HTR-8/SVneo (cell line): ENCODE measurements at places on chromosomes 6 and 20.

- no peak for DNase-seq
Observed at GRCh38 chr6:168540713-168541291, 99.8 kb downstream of the SMOC2 start.

DNA sequence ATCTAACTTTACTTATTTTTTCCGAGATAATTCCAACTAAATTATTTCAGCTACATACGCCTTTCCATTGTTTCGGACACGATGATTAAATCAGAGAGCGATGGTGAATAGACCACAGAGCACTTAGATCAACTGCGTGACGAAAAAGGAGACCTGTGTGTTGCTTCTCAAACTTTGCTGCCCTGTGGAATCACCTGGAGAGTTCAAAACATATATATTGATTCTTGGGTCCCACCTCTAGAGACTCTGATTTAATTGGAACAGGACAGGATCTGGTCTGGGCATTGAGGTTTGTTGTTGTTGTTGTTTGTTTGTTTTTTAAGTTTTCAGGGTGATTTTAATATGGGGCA lies 401 bp upstream of the TNFRSF21 start:
- DNase-seq = peak; percentile 6

DNA sequence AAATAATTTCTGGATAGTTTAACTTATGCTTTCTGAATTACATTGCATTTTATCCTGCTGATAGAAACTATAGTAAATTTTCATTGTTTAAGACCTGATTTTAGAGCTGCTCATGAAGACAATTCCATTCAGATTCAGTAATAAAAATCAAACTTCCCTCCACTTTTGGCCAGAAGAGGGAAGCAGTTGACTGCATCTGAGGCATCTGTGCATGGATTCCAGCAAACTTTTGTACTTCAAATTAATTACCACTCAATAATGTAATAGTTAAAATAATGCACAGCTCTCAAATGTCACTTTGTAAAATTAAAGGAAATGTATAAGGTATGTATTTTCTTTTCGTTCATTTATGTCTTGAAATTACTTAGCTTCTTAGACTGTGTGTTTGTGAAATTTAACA lies 64.2 kb upstream of the SLC35B3 start:
- no peak for DNase-seq

GRCh38 chr20:51702556-51702955 lies 65.6 kb downstream of the ATP9A start:
- DNase-seq = no peak

DNA sequence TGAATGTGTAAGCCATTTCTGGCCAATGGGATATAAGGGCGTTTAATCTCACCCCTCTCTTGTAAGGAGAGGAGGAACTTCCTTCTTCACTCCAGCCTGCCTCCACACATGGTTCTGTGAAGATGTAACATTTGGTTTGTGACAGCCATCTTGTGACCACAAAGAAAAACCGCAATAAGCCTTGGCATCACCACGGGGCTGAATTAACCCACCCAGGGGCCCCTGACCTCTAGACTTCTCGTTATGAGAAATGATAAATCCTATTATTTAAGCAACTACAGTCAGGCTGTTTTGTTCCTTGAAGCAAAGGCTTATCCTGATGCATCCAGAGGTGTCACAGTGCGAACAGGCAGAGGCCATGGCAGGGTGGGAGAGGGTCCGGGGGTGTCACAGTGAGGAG lies 139.7 kb downstream of the CDC5L start:
- DNase-seq = no peak

DNA sequence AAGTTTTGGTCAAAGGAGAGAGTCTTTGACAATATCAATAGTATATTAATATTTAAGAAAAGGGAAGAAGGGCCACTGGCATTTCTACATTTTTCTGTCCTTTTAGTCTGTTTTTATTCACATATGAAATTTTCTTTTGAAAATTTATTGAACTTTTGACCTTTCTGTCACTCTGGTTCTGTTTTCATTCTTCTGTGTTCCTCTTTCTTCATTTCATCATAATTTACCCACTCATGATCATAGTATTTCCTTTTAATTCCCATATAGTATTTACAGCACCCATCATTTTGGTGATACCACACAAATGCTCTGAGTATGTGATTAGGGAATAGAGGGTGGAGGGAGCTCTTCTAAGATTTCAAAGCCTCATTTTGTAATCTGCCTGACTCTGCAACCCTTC lies 142.8 kb downstream of the GJA1 start:
- no peak for DNase-seq

DNA sequence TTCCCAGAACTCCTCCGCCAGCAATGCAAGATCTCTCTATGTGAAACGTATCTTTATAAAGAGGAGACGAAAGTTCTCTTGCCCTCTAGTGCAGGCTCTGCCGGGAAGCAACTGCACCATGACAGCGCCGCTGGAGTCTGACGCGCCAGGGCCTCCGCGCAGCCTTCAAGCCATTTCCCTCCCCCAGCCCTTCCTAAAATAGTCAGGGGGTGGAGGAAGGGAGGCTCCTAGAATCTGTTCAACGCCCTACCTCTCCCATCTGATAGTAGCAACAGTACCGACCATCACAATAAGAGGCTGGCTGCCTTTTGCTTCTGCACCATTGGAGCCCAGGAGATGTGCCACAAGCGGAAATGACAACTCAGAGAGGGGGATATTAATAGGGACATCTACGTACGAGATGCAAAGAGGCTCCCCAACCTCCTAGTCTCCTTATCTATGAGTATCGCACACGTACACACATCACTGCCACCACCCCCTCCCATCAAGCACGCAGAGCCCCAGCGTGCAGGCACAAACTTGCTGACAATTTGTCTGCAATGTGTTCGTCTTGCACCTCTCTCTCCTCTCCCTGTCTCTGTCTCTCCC lies 1.0 kb downstream of the SYNE1 start:
- no peak for DNase-seq

DNA sequence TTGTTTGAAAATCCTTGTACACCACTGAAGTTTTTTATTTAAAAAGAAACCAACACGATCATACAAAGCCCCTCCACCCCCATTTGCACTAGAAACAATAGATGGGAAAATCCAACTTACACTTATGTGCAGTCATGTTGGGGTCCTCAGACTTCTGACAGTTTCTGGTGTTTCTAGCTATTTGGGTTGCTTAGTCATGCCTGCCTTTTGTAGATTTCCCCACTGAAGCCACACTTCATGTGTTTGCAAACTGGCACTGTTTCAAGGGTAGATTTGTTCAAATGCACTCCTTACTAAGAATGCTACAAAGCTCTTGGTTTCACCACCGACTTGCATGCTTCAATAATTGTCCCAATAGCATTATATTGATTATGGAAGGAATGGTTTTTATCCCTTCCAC lies 1.5 kb downstream of the SH3BGRL2 start:
- DNase-seq = no peak

- DNase-seq = no peak
Observed at GRCh38 chr6:107554918-107555317, 65.0 kb downstream of the SOBP start.

DNA sequence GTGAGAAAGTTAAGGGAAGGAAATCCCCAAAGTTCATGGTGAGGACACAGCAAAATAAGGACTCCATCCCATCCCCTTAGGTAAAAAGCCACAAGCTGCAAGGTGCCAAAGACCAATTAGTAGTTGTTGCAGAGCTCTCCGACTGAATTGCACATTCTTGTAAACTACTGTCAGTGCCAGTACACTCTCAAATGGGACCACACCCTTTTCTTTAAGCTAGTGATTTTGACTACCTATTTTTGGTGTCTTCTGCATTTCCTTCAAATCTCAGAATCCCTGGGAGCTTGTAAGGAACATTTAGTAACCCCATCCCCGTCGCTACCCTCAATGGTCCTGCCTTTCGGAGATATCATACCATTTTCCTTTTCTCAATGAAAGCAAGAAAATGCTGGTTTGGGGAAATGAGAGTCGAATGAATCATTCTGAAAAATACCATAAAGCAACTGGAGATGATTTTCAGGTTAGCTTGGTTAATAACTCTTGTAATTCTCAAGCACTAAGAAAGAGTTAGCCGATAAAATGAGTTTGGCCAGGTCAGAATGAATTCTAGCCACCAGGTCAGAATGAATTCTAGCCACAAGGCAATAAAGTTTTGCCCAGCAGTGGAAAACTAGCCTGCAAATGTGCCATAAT lies 5.2 kb upstream of the HMGN3 start:
- no peak for DNase-seq

DNA sequence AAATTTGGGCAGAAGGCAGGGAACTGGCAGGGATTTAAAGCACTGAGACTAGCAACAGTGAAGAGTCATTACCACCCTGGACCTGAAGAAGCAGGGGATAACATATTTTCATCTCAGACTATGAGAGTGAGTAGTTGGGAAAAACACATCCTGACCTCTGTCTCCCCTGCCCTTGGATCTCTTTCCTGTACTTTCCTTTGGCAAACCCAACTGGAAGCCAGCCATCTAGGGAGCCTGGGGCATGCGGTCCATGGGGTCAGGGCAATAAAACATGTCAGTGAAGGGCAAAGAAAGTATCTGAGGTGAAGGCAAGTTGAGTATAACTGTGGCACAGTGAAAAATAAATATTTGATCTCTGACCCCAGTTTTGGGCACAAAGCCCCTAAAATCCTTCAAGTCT lies 698.2 kb downstream of the DOK5 start:
- no peak for DNase-seq

DNA sequence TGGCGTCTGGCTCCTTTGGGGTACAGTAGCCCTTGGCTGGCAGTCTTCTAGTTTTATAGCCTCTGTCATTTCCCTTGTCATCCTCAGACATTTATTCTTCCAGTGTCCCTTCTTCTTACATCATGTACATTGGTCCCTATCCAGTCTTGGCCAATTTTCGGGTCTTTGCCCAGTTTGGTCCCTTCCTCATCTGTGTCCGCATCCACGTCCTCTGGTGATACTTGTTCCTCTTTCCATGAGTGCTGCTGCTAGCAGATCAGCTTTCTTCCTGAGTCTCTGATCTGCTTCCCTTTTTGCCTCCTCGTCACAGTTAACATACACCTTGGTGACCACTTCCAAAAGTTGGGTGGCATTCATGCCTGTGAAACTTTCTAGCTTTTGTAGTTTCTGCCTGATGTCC lies 86.2 kb upstream of the GPR6 start:
- no peak for DNase-seq

GRCh38 chr6:149847939-149848267 lies 16.3 kb downstream of the LRP11 start:
- DNase-seq = no peak

DNA sequence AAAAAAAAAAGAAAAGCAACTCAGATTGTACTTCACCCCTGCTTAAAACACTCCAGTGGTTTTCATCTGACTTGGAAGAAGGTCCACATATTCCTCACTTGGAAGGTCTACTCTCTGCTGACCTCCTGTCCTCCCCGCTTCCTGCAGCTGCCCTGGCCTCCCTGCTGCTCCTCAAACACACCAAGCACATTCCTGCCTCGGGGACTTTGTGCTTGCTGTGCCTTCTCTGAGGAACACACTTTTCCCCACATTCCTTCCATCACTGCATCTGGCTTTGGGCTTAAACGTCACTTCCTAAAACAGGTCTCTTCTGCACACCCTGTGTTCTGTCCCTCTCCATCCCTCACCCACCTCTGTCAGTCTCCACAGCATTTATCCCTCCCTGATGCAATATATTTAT lies 4.9 kb upstream of the PDYN start:
- no peak for DNase-seq

DNA sequence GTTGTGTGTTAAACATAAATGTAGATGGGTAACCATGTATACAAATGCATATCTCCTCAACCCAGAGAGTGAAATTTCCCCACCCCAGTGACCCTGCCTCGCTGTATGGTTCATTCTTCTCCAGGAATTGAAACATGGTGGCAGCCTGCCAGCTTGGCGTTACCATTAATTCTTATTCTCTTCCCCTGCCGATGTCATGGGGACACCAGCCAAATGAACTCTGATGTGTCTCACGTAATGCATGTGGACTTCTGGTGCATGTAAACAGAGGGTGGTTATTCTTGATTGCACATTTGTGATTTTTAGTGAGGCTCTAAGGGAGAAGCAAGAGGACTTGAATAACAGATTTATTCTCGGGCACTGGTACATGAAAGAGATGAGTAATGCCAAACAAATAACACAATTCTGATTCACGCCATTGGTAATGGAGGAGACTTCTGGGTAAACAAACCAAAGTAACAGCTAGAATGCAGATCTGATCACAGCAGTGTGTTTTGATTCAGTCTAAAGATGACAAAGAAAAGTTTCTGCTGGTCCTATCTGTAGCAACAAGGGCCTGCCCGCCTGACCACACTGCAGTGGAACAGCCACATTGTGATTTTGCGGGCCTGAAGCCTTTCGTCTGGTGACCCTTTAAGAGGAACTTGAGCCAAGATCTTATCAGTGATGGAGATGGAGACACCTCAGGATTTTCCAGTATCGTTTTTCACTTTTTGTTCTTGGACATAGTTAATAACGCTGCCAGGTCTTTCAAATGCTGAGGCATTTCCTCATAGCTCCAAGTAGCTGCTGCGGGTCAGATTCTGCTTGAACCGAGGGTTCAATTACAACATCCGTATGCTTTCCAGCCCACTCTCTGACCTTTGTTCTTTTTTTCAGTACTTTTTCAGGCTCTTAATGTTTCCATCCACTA lies 171.8 kb upstream of the AKAP12 start:
- no peak for DNase-seq

- no peak for DNase-seq
Observed at GRCh38 chr20:19212821-19213502, 520 bp downstream of the SLC24A3 start.

DNA sequence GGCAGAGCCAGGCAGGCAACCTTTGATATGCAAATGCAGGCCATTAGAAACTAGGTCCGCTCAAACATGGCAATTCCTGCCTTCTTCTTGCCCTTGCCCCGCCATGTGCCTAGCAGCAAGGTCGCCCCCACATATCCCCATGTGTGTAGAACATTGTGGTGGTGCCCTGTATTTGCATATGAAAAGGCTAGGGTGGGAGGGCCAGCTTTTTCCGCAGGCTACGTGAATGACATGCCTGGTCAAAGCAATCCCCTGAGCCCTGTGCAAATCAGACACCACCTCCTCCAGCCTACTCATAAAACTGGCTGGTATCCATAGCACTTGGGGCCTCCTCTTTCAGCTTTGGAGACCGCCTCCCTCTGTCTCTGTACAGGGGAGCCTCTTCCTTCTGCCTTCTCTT lies 31.6 kb downstream of the GSTA2 start:
- no peak for DNase-seq

DNA sequence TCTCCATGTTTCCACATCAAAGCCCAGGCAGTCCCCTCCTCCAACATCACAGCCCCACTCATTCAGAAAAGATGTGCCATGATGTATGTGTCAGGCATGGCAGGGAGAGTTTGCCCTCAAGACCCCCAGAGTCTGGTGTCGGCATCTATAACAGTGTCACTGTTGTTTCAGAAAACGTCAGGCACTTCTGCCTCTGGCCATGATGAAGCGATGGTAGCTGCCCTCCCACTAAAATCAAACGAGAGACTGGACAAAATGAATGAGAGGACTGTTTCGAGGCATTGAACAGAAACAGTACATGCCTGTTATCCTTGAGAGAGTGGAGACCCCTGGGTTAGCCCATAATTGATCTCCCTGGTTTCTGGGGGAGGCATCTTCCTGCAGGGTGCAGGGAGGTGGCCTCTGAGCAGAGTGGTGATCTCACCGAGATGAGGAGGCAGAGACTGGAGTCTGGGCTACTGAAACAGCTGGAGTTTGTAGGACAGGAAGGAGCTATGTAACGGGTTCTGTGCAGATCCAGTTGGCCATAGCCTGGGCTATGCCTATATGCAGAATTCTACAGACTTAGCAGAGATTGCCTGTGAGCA lies 144.5 kb downstream of the SYCP2 start:
- DNase-seq = no peak
